ENCODE measurements at places on chromosomes 3 and 15.
A peak's percentile ranks its signal among the peaks of the same experiment; 100 is the strongest.

GRCh38 chr3:186108941-186109865 lies at the start of gene ETV5:
ETV5 (minus strand) TSS chr3:186109089; CDS start chr3:186105868, 3,221 bp downstream.
- ATAC-seq = peak; percentile 98

DNA sequence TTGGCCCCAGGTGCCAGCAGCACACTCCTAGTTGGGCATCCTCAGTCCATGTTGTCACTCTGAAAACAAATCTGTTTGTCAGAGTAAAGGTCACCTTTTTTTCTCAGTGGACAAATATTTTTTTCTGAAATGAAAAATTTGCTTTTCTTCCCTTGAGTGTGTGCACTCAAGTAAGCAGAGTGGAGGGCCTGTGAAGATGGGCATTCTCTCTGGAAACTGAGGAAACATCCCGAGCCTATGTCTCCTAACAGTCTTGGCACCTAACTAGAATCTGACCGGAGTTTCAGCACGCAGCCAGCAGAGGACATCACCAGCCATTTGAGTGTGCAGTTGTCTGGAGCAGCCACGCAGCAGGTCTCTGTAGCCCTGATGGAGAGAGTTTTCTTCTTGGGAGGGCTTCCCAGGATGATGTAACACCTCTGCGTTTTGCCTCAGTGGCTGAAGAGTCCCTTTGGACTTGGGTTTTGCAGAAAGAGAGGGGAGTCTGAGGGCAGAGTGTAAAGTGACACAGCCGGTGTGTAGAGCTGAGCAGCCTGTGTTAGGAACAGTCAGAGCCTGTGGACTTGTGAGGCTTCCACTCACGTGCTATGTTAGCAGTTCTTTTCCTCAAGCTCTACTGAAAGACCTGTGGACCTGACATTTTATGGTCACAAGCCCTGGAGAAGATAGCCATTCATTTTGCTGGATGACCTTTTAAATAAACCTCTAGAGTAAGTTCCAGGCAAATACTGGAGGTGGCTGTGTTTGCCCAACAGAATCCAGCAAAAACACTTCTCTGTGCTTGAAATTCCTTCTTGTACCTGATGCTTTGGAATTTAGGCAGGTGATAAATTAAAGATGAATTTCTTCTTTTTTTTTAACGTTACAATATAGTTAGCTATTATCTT lies 51.6 kb downstream of the ABHD2 start:
- ATAC-seq = no peak

DNA sequence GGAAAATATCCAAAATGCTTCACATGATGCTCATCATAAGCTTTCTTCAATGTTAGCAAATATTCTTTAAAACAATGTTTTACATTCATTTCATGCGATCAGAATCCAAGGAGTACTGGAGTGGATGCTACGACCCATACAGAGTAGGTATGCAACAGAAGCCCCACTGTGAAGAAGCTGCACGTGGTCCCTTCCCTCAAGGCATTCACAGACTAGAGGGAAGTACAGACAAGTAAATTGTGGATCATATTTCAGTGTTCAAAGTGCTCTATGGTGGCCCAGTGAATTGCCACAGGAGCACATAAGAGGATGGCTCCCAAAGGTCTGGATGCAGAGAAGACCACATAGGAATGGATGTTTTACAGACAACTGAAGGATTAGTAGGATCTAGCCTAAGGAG lies 789.9 kb downstream of the IGSF11 start:
- no peak for ATAC-seq

- no peak for ATAC-seq
Measured at GRCh38 chr3:175552929-175553328, 693.8 kb downstream of the NAALADL2 start.

DNA sequence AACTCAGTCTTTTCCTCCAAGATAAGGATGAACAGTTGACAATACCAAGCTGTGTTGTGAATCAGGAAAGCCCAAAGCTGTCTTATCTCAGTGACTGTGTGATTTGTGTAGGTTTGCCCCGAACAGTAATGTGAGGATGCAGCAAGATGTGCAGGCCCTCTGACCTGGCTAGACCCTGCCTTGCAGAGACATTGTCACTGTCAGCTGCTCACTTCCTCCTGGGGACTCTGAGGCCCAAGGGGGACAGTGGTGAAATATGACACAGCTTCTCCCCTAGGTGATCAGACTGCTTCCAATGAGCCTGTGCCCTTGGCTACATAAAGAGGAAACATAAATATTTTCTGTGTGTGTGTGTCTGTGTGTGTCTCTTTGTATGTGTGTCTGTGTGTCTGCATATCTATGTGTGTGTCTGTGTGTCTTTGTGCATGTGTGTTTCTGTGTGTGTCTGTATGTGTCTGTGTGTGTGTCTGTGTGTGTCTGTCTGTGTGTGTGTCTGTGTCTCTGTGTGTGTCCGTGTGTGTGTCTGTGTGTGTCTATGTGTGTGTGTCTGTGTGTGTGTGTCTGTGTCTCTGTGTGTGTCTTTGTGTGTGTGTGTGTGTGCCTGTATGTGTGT lies 21.7 kb downstream of the LRRK1 start:
- ATAC-seq = peak; percentile 20

GRCh38 chr3:179133575-179133974 lies 14.6 kb upstream of the PIK3CA start:
- ATAC-seq = no peak

DNA sequence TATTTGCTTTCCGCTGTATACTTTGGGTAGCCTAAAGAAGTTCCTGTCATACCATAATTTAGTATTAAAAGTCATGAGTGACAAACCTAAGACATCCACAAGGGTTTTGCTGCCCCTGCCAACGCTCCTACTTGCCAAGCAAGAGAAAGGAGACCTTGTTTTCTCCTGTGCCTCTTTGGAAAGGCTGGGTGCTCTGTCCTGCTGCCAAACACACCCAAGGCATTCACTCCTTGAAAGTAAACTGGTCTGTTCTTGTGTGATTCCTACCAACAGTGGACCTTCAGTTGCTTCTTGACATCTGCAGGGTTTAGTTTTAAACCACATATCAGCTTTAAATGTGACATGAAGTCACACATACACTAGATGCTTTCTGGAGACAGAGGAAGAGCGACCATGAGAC lies 295.4 kb downstream of the SLC9A9 start:
- ATAC-seq = no peak

- peak; percentile 19 for ATAC-seq
Measured at GRCh38 chr3:102132370-102132769, 283.1 kb downstream of the NFKBIZ start.

DNA sequence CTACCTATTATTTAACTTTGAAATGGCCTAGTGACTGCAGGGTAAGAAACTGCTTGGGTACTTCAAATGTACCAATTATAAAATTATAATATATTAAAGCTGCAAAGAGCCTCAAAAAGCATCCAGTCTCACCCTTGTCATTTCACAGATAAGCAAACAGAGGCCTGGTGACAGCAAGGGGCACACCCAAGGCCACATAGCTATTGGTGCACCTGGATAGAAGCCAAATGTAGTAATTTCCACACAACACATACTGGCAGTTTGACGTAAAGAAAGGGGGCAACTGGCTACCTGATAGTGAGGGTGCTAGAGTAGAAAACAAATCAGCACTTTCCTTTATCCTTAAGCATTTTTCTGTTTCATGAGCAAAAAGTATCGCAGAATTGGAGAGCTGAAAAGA lies 51.1 kb downstream of the IFT57 start:
- no peak for ATAC-seq

- ATAC-seq = no peak
Measured at GRCh38 chr15:40959331-40960141, 6.3 kb downstream of the CHAC1 start.

GRCh38 chr3:138921316-138922292 lies 25.3 kb downstream of the FOXL2 start:
- ATAC-seq = no peak

DNA sequence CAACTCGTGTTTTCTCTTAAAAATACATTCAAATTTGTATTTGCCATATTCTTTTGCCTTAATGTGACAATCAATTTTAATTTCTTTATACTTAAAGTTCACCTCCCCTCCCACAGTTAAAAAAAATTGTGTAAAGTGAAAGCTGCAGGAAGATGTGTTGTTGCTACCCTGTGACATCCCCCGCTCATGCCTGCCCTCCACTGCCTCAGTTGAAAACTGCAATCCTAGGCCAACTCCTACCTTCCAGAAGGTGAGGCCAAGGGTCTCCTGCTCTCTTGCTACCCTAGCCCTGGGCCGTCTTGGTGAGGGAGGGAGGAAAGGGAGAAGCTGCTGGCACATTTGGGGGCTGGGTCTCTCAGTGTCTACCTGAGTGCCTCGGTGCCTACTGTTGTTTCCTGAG lies 57.0 kb upstream of the CMTM7 start:
- no peak for ATAC-seq

DNA sequence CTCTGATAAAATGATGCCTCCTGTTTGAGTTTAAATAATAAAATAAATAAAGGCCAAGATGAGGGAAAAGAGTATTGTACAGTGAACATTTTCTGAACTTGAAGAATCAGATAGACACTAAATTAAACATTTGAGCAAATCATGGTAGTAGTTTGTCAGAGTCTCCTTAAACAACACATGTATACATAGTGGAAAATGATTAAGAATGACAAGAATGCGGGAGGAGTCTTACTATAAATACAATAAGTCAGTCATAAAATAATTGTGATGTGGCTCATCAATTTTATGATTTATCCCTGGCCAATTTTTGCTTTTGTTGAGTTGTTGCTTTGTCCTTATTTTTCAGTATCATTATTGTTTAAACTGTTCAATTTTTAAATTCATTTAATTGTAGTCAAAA lies 158.0 kb upstream of the TMC3 start:
- no peak for ATAC-seq

DNA sequence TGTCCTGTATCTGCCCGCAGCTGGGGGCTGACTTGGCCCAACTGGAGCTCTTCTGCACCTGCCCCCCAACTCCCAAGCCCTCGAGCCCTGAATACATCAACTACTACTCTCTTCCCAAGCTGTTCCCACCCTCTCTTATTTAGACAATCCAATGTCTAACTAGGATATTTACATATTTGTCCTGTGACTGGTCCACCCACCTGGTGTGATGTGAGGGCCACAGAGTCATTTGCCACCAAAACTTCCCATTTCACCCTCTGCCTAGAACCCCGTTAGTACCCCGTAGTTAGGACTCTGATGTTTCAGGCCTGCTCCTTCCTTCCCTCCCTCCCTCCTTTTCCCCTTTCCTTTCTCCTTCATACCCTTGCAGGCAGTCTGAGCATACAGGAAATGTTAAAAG lies 6.4 kb downstream of the CPLX3 start:
- ATAC-seq = no peak

DNA sequence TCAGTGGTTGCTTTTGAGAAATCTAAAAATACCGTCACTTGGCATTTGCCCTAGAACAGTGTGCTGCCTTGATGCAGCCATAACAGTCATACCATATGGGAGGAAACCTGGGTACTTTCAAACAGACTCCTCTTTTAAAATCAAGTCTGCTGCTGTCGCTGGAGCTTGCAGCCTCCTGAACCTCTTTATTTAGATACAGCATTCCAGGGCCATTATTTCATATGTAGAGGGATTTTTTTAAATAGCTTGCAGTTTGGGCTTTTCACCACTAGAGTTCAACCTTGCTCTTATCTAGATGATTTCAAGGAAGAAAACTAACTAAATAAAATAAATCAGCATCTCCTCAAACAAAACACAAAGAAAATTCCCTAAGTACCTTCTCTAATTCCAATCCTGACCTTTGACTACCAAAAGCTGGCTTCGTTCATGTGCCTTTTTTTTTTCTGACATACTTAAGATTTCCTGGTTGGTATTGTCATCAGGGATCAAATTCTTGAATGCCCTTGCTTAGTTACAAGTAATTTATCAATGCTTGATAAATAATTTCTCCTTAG lies 111.6 kb downstream of the KBTBD8 start:
- ATAC-seq = no peak

- no peak for ATAC-seq
Measured at GRCh38 chr15:40372981-40373380, 9.5 kb upstream of the KNSTRN start.

DNA sequence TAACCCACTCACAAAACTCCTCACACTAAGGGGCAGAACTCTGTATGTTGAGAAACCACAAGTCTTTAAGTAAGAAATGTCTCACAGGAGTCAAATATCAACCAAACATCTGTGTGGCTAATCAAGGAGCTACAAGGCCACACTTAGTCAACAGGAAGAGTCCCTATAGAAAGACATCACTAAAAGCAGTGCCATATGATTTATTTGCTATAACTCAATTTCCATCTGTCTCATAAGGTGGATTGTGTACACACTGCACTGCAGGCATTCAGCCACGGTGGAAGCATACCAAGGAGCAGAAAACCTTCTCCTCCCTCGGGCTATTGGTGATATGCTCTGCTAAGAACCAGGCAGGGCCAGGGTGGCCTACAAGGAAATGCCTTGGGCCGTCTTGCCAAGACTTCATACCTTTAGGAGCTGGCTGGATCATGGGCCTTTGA lies 197.6 kb upstream of the CFAP20DC start:
- ATAC-seq = peak; percentile 71

DNA sequence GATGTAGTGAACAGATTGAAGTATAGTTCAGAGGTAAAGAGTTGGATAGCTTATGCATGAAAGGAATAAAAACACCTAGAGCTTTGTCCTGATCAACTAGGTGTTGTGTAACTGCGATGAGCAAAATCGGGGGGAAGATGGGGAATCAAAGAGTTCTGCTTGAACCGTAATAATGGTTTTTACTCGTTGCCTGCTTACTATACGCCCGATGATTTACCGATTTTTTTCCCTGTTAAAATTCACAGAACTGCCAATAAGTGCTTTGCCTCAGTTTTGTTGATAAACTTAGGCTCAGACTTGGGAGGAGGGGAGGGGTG lies 783 bp upstream of the DNAJB11 start:
- no peak for ATAC-seq

GRCh38 chr3:53216723-53217122 lies 39.1 kb downstream of the TKT start:
- no peak for ATAC-seq

GRCh38 chr3:127541320-127541719 lies 49.2 kb downstream of the TPRA1 start:
- ATAC-seq = no peak

DNA sequence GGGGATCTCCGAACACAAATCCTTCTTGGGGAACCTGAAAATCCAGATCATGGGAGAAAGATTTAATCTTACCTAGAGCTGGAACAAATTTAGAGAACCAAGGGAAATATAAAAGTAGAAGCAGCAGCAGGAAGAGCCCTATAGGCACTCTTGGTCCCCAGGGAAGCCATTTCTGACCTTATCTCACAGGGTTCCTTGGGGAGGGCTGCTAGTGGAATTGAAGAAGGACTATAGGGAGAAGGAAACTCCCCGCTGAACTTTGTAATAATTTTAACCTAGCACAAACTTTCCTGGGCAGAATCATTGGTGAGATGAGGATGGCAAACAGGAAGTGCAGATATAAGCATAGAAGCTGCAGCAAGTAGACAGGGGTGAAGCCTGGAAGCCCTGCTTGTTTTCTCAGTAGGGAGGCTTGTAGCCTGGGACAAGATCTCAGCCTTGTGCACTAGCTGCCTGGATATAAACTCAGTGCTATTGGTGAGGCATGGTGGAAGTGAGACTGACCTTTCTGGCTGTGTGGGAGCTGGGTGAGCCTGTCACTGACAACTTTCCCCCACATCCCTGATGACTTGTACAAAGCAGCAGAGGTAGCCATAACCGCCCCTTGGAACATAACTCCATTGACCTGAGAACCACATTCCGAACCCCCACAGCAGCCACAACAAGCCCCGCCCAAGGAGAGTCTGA lies 343.0 kb upstream of the TGFBR2 start:
- no peak for ATAC-seq

All from esophagus mucosa (tissue), 1 donor.